ENCODE measurements at places on chromosomes 3 and 15. TPM values are rescaled to one million over a fixed set of nuclear protein-coding genes. Genes with fewer than 3 reads are reported as not detected.

The LRRC34 gene
- 0.54 TPM for total RNA-seq

GRCh38 chr15:65101411-65101890 is 13.5 kb downstream of the UBAP1L start:
- DNase-seq = no peak

DNA sequence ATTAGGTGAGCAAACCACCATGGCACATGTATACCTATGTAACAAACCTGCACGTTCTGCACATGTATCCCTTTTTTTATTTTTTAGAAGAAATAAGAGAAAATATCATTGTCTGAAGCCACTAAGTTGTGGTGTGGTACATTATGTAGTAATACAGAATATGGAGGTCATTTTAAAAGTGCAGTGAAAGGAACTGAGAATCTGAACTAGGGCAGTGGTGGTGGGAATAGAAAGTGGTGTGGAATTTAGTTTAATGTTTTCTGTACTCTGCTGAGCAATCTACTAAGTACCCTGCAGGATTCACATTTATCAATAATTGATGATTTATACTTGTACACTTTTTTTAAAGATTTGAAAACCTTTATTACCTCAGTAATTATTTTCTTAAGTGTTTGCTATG is 283.5 kb downstream of the CHL1 start:
- DNase-seq = no peak

The TTC21A gene
- 2.3 TPM for total RNA-seq

The RHOV gene
- total RNA-seq = 0.25 TPM

DNA sequence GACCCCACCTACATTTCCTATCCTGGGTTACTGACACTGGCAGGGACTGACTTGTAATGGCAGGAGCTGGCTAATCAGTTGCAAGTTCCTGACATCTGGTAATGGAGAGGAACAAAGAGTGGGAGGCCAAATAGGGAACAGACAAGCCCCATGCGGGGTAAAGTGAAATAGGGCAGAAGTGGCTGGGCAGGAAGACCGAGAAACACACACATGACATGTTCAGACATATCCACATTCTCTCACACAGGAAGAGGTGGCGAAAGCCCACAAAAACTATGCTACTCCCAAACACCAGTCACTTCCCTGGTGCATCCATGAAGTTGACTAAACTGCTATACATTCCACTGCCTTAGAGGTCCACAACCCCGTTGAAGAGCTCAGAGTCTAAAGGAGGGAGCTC is 394.1 kb upstream of the TBL1XR1 start:
- peak; percentile 8 for DNase-seq

GRCh38 chr3:4162096-4162495 is 141.1 kb upstream of the SETMAR start:
- DNase-seq = no peak

- DNase-seq = no peak
Measured at GRCh38 chr3:15679306-15679705, 77.8 kb downstream of the BTD start.

- DNase-seq = no peak
Measured at GRCh38 chr3:17055374-17056276, 170.9 kb downstream of the PLCL2 start.

The SLCO2A1 gene
- total RNA-seq = not detected

The ABHD17C gene
- total RNA-seq = 0.75 TPM

The SLC12A8 gene
- not detected for total RNA-seq

DNA sequence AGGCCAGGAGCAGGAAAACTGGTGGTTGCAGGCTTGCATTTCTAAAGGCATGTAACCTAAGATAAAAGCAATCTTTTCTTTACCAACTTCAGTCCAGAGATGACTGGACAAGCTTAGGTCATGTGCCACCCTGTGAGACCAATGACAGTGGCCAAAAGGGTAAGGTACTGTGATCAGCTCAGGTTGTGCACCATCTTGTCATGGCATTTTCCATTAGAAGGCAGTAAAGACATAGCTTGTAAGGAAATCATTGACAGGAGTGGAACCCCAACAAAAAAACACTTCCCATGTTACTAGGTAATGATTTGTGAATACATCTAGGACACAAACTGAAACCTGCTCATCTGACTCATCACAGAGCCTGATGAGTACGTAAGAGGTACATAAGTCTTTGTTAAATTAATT is 35.2 kb downstream of the SSR3 start:
- no peak for DNase-seq

Measured in CD8-positive, alpha-beta T cell (primary cell).